Glutamatergic neuron (in vitro differentiated cells): ENCODE measurements at places on chromosomes 12 and 14.

GRCh38 chr14:28902930-28903329 is 136.3 kb downstream of the FOXG1 start:
- no peak for DNase-seq

DNA sequence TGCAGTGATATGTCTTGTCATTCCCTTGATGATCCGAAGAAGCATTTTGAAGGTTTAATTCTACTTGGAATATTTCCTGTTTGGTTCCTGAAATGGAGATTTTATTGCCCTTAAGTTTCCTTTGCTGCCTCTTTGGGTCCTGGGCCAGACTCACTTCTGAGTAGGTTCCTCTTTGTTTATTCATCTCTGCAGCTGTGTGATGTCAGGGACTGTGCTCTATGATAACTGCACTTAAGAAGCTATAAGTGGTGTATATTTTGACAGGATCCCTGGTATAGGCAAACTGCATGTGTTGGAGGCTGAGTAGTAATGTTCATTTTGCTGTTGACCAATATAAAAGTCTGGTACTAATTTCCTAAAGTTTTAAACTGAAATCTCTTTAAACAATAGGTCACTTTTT is at the start of gene KLRC4:
Gene KLRC4, minus strand, starts transcription at position 366 of the 400 bp plus-strand sequence. Its CDS starts 182 bp downstream, at position 184.
- DNase-seq = no peak

DNA sequence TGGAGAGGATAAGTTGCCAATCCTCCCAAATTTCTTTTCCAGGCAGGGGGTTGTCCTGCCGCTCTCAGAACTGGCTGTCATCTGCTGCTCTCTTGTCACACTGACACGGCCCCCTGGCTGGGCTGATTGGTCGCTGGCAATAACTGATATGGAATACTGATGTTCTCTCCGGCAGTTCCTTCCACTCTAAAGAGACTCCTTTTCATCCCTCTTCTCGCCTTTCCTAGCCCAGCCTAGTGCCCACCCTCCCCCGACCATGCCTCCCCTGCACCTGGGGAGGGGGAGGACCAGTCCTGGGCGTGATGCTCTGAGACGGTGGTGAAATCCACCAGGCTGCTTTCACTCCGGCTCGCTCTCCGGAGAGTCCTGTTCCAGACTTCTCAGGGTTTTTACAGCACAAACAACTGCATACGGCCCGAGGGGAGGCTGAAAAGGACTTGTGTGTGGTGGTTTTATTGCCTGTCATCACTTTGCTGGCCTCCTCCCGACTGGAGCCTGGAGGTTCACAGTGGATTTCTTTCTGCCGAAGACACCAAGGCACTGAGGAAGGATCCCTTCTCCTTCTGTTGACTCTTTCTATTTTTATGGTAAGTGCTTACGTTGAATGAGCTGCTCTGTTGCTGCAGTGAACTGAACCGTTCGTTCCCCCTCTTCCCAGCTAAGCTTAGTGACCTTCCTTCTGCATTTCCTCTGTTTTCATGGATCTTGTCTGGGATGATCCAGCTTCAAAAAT is at the start of gene ANO4:
Gene ANO4, plus strand, starts transcription at position 336 of the 733 bp plus-strand sequence. CDS start 107,010 bp downstream, outside the sequence.
- peak; percentile 34 for DNase-seq

DNA sequence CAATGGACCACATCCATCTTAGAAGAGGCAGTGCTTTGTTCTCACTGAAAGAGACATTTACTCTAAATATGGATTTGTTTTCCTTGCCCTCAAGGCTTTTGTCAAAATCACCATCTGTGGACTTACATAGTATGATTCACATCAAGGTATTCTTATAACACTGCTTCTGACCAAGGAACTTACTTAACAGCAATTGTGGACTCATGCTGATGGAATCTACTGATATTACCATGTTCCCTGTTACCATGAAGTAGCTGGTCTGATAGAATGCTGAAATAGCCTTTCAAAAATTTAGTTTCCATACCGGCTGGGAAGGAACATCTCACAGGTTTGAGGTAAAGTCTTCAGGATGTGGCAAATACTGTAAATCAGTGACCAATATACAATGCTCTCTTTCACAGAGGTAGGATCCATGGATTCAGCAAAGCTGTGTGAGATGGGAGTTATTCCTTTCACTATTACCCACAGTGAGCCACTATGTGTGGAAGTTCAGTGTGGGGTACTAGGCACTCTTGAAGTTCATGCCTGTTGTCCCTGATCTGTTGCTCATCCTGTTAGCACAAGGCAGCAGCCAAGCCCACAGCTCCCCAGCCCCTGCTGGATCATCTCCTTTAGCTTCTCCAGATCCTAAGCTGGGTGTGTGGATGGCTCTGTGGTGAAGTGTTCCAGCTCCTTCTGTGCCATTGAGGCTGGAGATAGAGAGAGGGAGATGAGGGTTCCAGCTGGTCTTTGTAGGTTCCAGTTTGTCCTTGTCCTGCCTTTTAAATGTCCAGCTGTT is 126.4 kb downstream of the ATP23 start:
- no peak for DNase-seq
